ENCODE measurements at places on chromosomes 5 and 9. TPM values are rescaled to one million over a fixed set of nuclear protein-coding genes. Genes with fewer than 3 reads are reported as not detected.

Gene SPINK6
- not detected for total RNA-seq

- H3K36me3 ChIP-seq, result no peaks in the 10 kb centered on the region
- H3K27ac ChIP-seq, result no peak overlapping the region
- no peaks in the 10 kb centered on the region for H3K27me3 ChIP-seq
- H3K4me1 ChIP-seq, result peaks cover 34% of the 10 kb centered on the region
- H3K4me3 ChIP-seq, result no peak overlapping the region
- peak; percentile 35 for DNase-seq
Observed at GRCh38 chr5:127351418-127351817, 60.8 kb downstream of the MEGF10 start.

GRCh38 chr5:2217219-2217618 lies 334.5 kb upstream of the IRX4 start:
- no peak overlapping the region for H3K4me3 ChIP-seq
- no peaks in the 10 kb centered on the region for H3K36me3 ChIP-seq
- H3K27ac ChIP-seq, result no peak overlapping the region
- no peaks in the 10 kb centered on the region for H3K27me3 ChIP-seq

Gene PIP5K1B
- not detected for total RNA-seq

- no peak overlapping the region for H3K27ac ChIP-seq
- no peak overlapping the region for H3K4me3 ChIP-seq
- no peaks in the 10 kb centered on the region for H3K27me3 ChIP-seq
- H3K36me3 ChIP-seq, result no peaks in the 10 kb centered on the region
- no peaks in the 10 kb centered on the region for H3K4me1 ChIP-seq
- DNase-seq, result no peak
Observed at GRCh38 chr5:161751265-161751664, 65.7 kb downstream of the GABRA6 start.

DNA sequence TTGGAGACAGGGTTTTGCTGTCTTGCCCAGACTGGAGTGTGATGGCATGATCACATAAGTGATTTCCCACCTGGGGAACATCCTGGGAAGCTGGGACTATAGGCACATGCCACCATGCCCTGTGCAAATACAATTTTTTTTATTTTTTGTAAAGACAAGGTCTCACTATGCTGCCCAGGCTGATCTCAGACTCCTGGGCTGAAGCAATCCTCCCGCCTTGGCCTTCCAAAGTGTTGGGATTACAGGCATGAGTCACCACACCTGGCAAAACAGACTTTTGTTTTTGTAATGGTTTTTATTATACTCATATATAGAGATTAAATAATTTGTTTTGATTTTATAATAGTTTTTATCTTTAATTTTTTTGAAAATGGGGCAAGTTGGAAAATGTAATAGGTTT lies 14.7 kb downstream of the DNAJC25 start:
- H3K27ac ChIP-seq, result no peak overlapping the region
- no peaks in the 10 kb centered on the region for H3K4me1 ChIP-seq
- no peaks in the 10 kb centered on the region for H3K27me3 ChIP-seq
- no peak overlapping the region for H3K4me3 ChIP-seq
- DNase-seq, result no peak
- H3K36me3 ChIP-seq, result peaks cover 20% of the 10 kb centered on the region

GRCh38 chr5:126359884-126360283 lies 63.3 kb upstream of the GRAMD2B start:
- H3K27ac ChIP-seq, result no peak overlapping the region
- H3K27me3 ChIP-seq, result no peaks in the 10 kb centered on the region
- DNase-seq, result no peak
- no peaks in the 10 kb centered on the region for H3K4me1 ChIP-seq
- H3K36me3 ChIP-seq, result no peaks in the 10 kb centered on the region
- H3K4me3 ChIP-seq, result no peak overlapping the region

- no peak for DNase-seq
- no peak overlapping the region for H3K27ac ChIP-seq
- peaks cover 16% of the 10 kb centered on the region for H3K27me3 ChIP-seq
- H3K36me3 ChIP-seq, result no peaks in the 10 kb centered on the region
- H3K4me1 ChIP-seq, result peaks cover 16% of the 10 kb centered on the region
- H3K4me3 ChIP-seq, result no peak overlapping the region
Observed at GRCh38 chr5:82644229-82644628, 366.1 kb upstream of the RPS23 start.

DNA sequence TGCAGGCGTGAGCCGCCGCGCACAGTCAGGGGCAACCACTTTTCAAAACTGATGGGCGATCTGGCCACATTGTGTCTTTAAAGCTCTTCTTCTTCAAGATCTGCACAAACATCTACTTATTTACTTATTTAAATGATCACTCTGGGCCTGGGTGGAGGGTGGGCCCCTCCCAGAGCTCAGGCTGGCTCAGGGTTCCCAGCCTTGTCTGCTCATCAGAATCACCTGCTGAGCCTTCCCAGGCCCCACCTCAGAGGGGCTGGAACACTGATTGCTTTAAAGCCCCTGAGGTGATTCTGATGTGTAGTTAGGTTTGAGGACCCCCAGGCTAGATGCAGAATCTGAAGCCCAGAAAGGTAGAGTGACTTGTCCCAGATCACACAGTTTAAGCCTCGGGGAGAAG lies 45.6 kb upstream of the DMRT1 start:
- no peak overlapping the region for H3K4me3 ChIP-seq
- no peak for DNase-seq
- H3K27me3 ChIP-seq, result no peaks in the 10 kb centered on the region
- H3K4me1 ChIP-seq, result no peaks in the 10 kb centered on the region

DNA sequence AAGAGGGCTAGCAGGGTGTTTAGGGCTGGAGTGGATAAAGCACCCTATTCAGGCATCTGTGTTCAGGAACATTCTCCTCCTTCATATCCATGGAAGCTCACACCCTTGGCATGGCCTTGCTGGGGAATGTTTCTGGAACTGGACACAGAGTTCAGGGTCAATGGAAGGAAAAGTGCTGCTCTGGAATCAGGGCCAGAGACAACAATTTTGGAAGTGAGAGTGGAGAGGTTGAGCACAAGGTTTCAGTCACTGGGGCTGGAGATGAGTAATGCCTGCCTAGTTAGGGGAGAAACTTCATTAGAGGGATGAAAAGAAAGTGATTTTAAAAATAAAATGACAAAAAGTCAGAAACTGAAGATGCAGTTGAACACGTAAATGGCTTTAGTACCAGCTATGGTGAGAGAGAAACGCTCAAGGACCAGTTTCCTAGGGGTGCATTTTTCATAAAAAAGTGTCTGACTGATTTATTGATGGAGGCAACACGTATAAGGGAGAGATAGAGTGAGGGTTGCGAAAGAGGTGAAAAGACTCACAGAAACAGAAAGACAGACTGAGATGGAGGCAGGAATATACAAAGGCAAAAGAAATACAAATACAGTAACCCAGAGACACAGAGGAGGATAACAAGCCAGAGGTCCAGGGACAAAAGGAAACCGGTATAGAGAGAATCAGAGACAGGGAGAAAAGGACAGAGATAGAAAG lies 8.0 kb upstream of the TNFSF15 start:
- no peak overlapping the region for H3K4me3 ChIP-seq
- no peak overlapping the region for H3K27ac ChIP-seq
- H3K36me3 ChIP-seq, result no peaks in the 10 kb centered on the region

DNA sequence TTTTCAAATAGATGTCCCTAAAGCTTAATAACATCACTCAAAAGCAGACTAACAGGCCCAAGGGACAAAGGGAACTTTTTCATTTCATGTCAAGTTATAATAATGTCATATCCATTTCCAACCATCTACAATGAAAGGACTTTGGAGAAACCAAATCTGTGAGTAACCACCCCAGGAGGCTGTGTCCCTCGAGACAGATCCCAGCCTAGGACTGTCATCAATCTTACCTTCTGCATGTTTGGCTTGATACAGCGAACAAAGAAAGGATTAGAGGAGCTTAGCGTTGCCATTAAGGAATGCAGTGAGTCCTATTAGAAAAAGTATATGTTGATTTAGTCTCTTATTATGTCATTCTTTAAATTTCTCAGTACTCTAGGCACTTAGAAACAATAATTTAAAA lies 137.8 kb upstream of the RETREG1 start:
- peaks cover 63% of the 10 kb centered on the region for H3K36me3 ChIP-seq
- peak; percentile 97 for DNase-seq
- peaks cover 26% of the 10 kb centered on the region for H3K4me1 ChIP-seq
- peak overlapping the region; percentile 52 for H3K27ac ChIP-seq
- no peak overlapping the region for H3K4me3 ChIP-seq
